ENCODE measurements at places on chromosomes 6 and 20.
A peak's percentile ranks its signal among the peaks of the same experiment; 100 is the strongest.

GRCh38 chr20:16314320-16314719, 258.9 kb downstream of the KIF16B start:
- DNase-seq = no peak

GRCh38 chr6:82524031-82524430, 160.4 kb downstream of the TPBG start:
- no peak for DNase-seq

GRCh38 chr6:141484711-141485110, 648.0 kb upstream of the GJE1 start:
- no peak for DNase-seq

DNA sequence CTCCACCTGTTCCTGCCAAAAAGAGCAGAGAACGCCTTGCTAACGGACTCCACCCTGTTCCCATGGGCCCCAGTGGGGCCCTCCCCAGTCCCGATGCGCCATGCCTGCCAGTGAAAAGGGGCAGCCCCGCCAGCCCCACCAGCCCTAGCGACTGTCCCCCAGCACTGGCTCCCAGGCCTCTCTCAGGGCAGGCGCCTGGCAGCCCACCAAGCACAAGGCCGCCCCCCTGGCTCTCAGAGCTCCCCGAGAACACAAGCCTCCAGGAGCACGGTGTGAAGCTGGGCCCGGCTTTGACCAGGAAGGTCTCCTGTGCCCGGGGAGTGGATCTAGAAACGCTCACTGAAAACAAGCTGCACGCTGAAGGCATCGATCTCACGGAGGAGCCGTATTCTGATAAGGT, 201.8 kb downstream of the SASH1 start:
- no peak for DNase-seq

- no peak for DNase-seq
These were observed 118.9 kb upstream of the CEP85L start for GRCh38 chr6:118770112-118770788.

DNA sequence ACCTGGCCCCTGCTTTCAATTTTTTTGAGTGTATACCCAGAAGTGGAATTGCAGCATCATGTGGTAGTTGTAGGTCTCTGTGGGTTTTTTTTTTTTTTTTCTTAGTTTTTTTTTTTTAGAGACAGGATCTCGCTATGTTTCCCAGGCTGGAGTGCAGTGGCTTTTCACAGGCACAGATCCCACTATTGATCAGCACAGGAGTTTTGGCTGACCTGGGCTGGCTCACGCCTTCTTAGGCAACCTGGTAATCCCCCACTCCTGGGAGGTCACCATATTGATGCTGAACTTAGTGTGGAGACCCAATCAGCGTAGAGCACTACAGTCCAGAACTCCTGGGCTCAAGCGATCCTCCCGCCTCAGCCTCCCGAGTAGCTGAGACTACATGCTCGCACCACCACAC, 25.9 kb downstream of the MTO1 start:
- no peak for DNase-seq

DNA sequence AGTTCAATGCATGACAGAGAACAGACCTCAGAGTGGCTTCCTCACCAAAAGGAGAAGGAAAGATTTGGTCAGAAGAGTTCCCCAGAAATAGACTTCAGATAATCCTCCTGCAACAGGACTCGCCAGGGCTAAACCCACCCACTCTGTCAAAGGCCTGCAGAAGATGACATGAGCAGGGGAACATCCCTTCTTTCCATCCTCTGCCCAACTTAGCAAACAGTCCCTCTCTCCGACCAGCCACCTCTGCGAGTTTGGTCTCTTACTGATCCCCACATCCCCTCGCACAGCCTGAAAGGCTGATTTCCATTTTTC, 7.5 kb downstream of the NFATC2 start:
- DNase-seq = no peak

DNA sequence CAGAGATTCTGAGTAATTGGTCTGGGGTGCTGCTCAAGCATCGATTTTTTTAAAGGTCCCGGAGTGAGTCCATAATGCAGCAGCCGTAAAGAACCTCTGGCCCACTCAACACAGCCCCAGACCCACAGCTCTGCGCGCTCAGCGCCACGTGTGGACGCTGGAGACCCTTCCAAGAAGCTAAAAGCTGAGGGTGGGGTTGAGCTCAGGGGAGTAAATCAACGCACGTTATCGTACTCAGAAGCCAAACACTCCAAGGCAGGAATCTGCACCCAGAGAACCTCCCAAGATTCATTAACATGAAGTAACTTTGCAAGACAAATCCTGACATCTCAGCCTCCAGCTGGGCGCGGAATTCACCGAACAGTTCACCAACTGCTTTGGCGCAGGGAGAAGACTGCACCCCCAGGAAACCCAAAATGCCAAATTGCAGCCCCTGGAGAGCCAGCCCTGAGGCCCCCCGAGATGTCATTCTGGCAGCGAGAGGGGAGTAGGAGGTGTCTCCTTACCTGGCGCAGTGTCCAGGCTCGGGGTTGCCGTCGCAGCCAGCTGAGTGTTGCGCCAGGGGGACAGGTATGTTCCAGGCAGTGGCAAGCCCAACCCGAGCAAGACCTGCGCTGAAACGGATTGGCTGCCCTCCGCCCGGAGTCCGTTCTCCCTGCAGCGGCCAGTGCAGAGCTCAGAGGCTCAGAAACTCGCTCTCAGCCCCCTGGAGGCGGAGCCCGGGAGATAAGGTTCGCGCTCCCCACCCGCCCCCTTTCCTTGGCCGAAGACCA, at the start of gene COL21A1:
TSS of gene COL21A1 (minus strand) at position 700 of the 773 bp plus-strand sequence. CDS start 64,962 bp downstream, outside the sequence.
- DNase-seq = peak; percentile 29

GRCh38 chr20:17651129-17651759, 30.8 kb downstream of the RRBP1 start:
- no peak for DNase-seq

GRCh38 chr6:46323312-46323965, 152.7 kb upstream of the ENPP5 start:
- DNase-seq = peak; percentile 69

- DNase-seq = no peak
These were observed 40.9 kb downstream of the GSTA4 start for GRCh38 chr6:52953911-52954839.

GRCh38 chr6:157579467-157580031, 198.6 kb downstream of the ZDHHC14 start:
- DNase-seq = no peak

DNA sequence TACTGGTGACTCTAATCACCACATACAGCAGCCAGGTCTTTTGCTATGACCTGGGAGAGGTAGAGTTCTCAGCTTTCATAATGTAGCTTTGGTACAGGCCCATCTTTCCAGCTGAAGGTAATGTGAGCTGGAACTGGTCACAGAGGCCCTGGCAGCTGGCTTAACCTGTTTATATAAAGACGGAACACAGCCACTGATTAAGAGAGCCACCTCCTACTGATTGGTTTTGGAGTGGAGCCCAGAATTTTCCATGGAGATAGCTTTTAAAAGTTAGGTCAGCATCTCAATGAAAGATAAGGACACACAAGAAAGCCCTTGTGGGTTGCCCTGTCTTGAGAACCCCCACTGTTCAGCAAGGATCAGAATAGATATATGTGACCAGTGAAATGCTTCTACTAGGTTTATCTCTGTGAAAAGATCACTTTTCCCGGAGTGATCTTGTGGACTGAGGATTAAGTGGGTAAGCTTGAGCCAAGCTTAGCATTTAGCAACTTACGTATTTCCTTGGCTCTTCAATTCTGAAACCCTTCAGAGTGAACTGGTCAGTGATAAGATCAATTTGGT, 213.7 kb upstream of the CITED2 start:
- peak; percentile 50 for DNase-seq

DNA sequence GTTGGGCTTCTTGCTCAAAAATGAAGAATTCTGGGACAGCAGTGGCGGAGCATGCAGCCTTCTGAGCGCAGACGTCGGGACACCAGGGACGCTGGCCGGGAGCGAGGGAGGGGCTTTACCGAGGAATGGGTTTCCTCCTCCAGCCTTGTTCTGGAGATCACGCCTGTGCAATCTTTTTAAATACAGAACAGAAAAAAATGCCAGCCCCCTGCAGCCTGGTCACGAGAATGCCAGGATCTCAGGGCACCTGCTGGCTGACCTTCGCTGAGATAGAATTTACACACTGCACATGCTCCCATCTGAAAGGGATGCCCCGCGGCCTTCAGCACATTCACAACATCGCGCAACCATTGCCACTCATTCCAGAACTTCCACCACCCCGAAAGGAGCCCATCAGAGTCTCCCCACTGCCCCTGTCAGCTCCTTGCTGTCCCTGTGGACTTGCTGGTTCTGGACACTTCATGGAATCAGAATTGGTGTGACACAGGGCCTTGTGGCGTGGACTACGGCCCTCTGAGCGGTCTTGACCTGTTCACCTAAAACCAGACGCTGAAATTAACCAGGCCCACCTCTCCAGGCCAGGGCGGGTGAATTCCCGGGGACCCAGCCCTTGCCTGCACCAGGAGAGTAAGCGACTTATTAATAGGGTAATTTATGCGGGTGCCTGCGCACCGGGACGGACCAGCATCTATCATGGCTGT, 20.6 kb upstream of the BHLHE23 start:
- DNase-seq = no peak

GRCh38 chr6:3345836-3346235, 87.1 kb downstream of the PSMG4 start:
- no peak for DNase-seq

- no peak for DNase-seq
These were observed 19.7 kb downstream of the NPEPL1 start for GRCh38 chr20:58712151-58712791.

DNA sequence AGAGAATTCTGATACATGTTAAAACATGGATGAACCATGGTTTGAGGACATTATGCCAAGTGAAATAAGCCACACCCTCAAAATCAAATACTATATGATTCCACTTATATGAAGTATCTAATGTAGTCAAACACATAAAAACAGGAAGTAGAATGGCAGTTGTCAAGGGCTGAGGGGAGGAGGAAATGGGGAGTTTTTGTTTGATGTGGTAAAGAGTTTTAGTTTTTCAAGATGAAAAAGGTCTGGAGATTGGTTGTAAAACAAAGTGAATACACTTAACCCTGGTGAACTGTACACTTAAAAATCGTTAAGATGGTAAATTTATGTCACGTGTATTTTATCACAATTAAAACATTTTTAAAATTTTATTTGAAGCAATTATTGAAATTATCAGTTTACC, 127.4 kb upstream of the GRIK2 start:
- DNase-seq = no peak

DNA sequence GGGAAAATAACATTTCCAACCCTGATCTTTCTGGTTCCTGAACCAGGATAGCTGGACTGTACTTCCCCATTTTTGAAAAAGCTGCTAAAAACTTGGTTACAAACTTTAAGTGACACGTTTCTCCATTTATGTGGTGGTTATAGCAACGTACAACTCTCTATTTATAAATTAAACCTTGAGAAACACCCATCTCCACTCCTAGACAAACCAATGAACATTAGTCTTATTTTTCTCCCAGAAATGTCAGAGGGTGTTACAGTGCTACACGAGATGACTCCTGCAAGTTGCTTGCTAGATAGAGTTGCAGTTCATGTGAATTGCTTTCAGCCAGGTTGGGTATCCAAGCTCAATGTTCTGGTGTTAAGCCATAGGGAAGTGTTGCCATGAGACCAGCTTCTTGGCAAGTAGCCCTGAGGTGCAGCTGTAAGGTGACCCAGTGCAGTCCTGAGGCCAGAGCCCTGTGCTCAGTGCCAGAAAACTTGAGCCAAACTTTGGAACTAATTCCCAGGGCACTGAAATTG, 51.3 kb upstream of the REV3L start:
- no peak for DNase-seq

GRCh38 chr20:38515631-38516030, 43.0 kb downstream of the RALGAPB start:
- no peak for DNase-seq

DNA sequence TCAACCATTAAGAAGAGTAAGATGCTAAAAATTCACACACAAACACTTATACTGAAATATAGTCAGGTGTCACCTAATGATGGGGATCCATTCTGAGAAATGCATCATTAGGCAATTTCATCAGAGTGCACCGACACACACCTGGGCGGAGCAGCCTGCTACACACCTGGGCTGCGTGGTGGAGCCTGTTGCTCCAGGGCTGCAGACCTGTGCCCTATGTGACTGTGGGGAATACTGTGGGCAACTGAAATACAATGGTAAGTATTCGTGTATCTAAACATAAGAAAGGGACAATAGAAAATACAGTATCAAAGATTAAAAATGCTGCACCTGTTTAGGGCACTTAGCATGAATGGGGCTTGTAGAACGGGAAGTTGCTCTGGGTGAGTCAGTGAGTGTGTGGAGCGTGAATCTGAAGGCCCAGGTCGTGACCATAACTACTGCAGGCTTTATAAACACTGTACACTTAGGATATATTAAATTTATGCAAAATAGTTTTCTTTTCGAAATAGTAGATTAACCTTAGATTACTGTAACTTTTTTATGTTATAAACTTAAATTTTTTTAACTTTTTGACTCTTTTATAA, 124.4 kb upstream of the AFDN start:
- no peak for DNase-seq

DNA sequence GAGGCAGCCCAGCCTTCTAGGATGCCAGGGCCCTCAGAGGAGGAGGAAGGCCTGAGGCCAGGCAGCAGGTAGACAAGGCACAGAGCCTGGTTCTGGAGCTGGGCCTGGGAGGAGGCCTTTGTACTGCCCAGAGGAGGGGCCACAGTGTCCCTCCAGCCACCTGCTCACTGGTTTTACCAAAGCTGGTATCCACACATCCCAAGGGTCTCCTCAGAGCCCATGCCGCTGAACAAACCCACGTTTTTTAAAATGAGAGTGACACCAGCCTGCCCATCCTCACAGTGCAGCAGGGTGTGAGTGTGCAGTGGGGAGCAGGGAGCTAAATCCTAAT, 162.7 kb downstream of the LY86 start:
- no peak for DNase-seq

- peak; percentile 36 for DNase-seq
These were observed 548 bp downstream of the AGPAT4 start for GRCh38 chr6:161273274-161273751.

GRCh38 chr6:47698342-47698787, at the start of gene ADGRF4:
TSS of gene ADGRF4 (plus strand) at chr6:47698580. CDS start at chr6:47707246, 8,666 bp downstream.
- peak; percentile 3 for DNase-seq

DNA sequence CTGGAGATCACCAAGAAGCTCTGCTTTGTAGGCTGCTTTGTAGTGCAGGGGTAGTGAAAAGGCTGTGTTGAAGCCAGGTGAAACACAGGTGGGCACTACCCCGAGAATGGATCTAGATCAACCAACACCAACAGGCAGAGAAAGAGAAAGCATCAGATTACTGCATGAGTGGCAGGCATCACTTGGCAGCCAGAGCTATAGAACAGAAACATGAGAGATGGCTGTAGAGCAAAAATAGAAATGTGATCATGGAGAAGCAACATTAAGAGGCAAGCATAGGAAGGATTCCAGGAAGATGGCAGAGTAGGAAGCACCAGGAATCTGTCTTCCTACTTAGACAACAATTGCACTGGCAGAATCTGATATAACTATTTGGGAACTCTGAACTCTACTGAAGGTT, 311.1 kb upstream of the TCF21 start:
- no peak for DNase-seq

- peak; percentile 69 for DNase-seq
These were observed at the start of gene ZNF311 for GRCh38 chr6:29005183-29005885. TSS of gene ZNF311 (minus strand) at chr6:29005315. CDS start at chr6:29003954, 1,361 bp downstream.

Measured in fibroblast of skin of back (primary cell).